ENCODE measurements at places on chromosomes 7 and 10. TPM values are rescaled to one million over a fixed set of nuclear protein-coding genes. Genes with fewer than 3 reads are reported as not detected.

The RPEL1 gene
- not detected for total RNA-seq

The SP4 gene
- total RNA-seq = 2.7 TPM

The FAM171A1 gene
- 11.4 TPM for total RNA-seq

The SVIL gene
- 19.5 TPM for total RNA-seq

The CUBN gene
- total RNA-seq = 0.88 TPM

The CISD1 gene
- 18.0 TPM for total RNA-seq

The MYL10 gene
- total RNA-seq = not detected

The HOXA13 gene
- not detected for total RNA-seq

Data from airway epithelial cell (primary cell).